ENCODE measurements at places on chromosomes 1 and 21. TPM values are rescaled to one million over a fixed set of nuclear protein-coding genes. Genes with fewer than 3 reads are reported as not detected.
A peak's percentile ranks its signal among the peaks of the same experiment; 100 is the strongest.

- no peaks in the 10 kb centered on the region for H3K4me1 ChIP-seq
- no peaks in the 10 kb centered on the region for H3K36me3 ChIP-seq
- peak; percentile 48 for DNase-seq
- H3K27ac ChIP-seq: no peak overlapping the region
- H3K4me3 ChIP-seq: no peak overlapping the region
Measured at GRCh38 chr1:205484985-205485967, 19.2 kb upstream of the CDK18 start.

Gene SFT2D2
- 39.7 TPM for total RNA-seq

- no peak for DNase-seq
- H3K4me3 ChIP-seq: no peak overlapping the region
- H3K27ac ChIP-seq: no peak overlapping the region
- no peaks in the 10 kb centered on the region for H3K4me1 ChIP-seq
Measured at GRCh38 chr1:218755128-218755527, 410.0 kb downstream of the TGFB2 start.

- no peak overlapping the region for H3K4me3 ChIP-seq
- no peaks in the 10 kb centered on the region for H3K4me1 ChIP-seq
- no peaks in the 10 kb centered on the region for H3K36me3 ChIP-seq
- peak overlapping the region; percentile 10 for H3K27ac ChIP-seq
- H3K27me3 ChIP-seq: no peaks in the 10 kb centered on the region
Measured at GRCh38 chr1:229842302-229843255, 216.5 kb downstream of the URB2 start.

Data from uterus (tissue), 4 donors.